ENCODE measurements at places on chromosomes 11 and 22.

GRCh38 chr22:24985826-24986214 is 33.3 kb downstream of the KIAA1671 start:
- no peak for DNase-seq

GRCh38 chr11:77148963-77149715 is 21.1 kb downstream of the MYO7A start:
- no peak for DNase-seq

- no peak for DNase-seq
Observed at GRCh38 chr22:29629903-29630516, 26.6 kb downstream of the NF2 start.

DNA sequence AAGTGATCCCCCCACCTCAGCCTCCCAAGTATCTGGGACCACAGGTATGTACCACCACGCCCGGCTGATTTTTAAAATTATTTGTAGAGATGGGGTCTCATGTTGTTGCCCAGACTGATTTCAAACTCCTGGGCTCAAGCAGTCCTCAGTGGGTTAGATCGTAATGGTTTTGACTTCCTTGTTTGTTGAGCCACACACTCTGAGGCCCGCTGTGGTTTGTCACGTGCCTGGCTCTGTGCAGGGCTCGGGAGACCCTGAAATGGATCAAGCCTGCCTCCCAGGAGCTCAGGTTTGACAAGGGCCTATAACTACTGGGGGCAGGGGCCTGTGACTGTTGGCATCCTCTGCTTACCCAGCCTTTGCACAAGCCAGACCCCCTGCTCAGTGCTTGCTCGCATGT is 68.1 kb downstream of the MPPED1 start:
- DNase-seq, result no peak

DNA sequence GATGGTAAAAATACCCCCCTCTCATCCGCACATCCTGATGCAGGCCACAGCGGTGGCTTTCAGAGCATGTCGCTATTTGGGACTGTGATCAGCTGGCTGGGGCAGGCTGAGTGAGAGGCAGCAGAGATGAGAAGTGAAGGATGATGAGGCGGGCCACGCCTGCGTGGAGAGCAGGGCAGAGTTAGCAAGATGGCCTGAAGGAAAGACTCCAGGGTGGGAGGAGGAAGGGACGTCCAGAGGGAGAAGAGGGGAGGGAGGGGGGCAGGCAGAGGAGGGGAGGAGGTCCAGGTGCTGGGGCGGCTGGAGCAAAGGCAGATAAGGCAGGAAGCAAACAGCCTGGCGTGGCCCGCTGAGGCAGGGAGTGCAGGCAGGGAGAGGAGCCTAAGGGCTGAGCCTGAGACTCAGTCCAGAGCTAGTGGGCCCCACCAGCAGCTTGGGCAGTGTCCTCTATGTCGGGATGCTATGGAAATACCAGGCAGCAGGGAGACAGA is 29.1 kb downstream of the LRFN4 start:
- DNase-seq, result no peak

DNA sequence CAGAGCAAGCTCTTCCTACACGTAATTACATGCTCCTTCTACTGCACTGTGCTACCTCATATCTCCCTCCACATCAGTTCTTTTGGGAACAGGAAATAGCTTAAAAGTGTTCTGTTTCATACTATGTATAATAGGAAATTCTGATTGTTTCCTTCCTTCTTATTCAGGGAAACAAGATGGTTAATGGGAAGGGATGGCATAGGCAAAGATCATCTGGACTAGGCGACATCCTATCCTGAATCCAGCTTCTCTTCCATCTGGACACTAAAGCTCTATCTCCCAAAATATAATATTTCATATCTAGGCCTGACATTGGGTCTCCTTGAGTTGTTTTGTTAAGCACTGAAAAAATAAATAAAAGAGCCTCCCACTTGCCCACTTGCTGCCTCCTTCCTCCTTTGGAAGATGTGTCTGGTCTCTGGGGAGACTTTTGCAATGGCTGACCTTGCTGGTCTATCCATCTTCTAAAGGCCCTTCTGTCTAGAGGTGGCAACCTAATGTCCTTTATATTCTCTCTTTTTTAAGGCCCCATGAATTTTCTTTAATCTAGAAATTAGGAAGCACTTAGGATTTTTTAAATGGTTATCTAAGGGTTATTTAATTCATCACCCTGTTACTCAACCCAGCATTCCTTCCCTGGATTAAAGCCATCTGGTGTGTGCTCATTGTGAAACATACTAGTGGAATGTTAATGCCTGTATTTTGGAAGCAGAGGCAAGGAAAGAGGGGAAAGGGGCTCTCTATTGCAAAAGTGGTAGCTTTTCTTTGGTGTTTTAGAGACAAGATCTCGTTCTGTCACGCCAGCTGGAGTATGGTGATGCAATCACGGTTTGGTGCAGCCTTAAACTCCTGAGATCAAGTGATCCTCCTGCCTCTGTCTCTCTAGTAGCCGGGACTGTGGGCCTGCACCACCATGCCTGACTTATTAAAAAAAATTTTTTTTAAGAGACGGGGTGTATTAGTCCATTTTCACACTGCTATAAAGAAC is 20.6 kb downstream of the CLMP start:
- DNase-seq, result no peak

DNA sequence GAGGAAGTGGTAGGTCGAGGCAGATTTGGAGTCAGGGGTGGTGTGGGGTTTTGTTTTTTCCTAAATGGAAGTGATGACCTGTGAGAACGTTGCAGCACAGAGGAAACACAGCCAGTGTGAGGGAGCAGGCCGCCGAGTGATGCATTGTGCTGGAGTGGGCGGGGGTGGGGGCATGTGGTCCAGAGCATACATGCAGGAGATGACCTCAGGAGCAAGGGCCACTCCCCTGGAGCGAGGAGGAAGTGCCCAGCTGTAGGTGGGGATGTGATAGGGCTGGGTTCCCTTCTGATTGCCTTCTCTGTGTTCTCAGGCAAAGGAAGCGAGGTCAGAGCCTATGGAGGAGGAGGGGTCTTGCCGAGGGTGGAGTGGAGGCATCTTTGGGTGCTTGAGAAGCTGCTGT is 81.4 kb downstream of the PPP6R3 start:
- DNase-seq, result no peak

GRCh38 chr11:78261367-78261766 is 72.6 kb downstream of the USP35 start:
- no peak for DNase-seq

Measured in LoVo (cell line).